Naive thymus-derived CD8-positive, alpha-beta T cell (primary cell): ENCODE measurements at places on chromosomes 11 and 22. TPM values are rescaled to one million over a fixed set of nuclear protein-coding genes. Genes with fewer than 3 reads are reported as not detected.
A peak's percentile ranks its signal among the peaks of the same experiment; 100 is the strongest.

GRCh38 chr11:57001674-57002401 is 13.1 kb downstream of the OR5AK2 start:
- no peak overlapping the region for H3K4me3 ChIP-seq
- H3K36me3 ChIP-seq = no peaks in the 10 kb centered on the region
- DNase-seq = no peak
- peaks cover 14% of the 10 kb centered on the region for H3K27me3 ChIP-seq
- H3K4me1 ChIP-seq = no peaks in the 10 kb centered on the region
- H3K27ac ChIP-seq = no peak overlapping the region

GRCh38 chr22:50218153-50218995 is 17.6 kb downstream of the SELENOO start:
- DNase-seq = no peak
- H3K4me1 ChIP-seq = peaks cover 8% of the 10 kb centered on the region
- no peak overlapping the region for H3K4me3 ChIP-seq
- no peaks in the 10 kb centered on the region for H3K27me3 ChIP-seq
- no peak overlapping the region for H3K27ac ChIP-seq

DNA sequence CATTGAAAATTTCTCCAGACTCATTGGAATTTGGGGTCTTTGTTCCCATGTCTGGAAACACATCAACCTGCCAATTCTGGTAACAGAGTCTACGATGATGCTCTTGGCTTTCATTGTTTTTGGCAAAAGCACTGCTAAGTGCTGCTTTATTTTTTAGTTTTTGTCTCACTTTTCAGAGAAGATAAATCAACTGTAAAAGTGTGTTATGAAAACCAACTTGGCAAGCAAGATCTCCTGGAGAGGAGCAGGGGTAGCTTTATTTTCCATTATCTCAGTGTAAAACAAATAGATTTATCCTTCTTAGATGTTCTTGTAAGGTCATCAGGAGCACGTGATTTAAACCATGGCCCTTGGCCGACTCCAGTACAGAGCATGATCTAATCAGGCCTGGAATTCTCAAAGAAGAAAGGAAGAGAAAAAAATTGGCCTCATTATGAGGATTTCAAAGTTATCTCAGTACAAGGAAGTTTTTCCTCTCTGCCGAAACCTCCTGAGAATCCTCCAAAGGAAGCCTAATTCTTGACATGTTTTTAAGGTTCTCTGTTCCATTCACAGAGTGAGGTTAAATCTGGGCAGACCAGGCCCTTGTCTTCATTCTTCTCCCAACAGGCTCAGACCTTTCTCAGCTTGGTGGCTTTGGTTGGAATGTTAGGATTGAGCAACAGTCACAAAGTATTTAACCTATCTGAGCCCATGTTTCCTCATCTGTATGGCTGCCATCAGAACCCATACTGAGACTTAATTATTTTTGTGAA is 16.4 kb upstream of the PAMR1 start:
- H3K4me1 ChIP-seq = no peaks in the 10 kb centered on the region
- DNase-seq = no peak
- H3K4me3 ChIP-seq = no peak overlapping the region

DNA sequence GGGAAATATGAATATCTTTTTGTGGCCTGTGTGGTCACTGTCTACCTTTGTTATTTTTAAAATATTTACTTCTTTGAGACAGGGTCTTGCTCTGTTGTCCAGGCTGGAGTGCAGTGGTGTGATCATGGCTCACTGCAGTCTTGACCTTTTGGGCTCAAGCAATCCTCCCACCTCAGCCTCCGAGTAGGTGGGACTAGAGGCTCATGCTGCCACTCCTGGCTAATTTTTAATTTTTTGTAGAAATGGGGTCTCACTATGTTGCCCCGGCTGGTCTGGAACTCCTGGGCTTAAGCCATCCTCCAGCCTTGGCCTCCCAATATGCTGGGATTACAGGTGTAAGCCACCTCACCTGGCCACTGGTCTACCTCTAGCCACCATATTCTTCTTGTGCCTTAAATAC is 3.5 kb upstream of the EIF3D start:
- no peaks in the 10 kb centered on the region for H3K27me3 ChIP-seq
- no peak overlapping the region for H3K27ac ChIP-seq
- H3K4me1 ChIP-seq = peaks cover 2% of the 10 kb centered on the region
- no peak overlapping the region for H3K4me3 ChIP-seq
- H3K36me3 ChIP-seq = no peaks in the 10 kb centered on the region
- no peak for DNase-seq

GRCh38 chr11:66885469-66885868 is 28.6 kb downstream of the LRFN4 start:
- peaks cover 17% of the 10 kb centered on the region for H3K4me1 ChIP-seq
- H3K4me3 ChIP-seq = no peak overlapping the region
- no peaks in the 10 kb centered on the region for H3K36me3 ChIP-seq
- no peak overlapping the region for H3K27ac ChIP-seq

DNA sequence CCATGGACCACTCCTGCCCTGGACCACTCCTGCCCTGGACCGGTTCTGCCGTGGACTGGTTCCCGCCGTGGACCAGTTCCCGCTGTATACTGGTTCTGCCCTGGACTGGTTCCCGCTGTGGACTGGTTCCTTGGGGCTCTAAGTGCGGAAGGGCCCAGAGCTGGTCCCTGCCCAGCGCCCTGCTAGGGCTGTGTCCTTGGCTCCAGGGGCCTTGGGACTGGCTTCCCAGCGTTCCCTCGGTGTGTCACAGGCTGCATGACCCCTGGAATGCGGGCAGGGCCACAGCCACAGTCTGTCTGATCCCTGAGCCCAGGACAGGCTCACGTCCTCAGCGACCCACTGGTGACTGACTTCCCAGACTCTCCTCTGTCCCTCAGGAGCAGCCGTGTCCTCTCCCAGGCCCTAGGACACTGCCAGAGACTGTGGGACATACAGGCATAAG is 412.2 kb downstream of the TBC1D22A start:
- H3K4me3 ChIP-seq = no peak overlapping the region
- H3K4me1 ChIP-seq = peaks cover 1% of the 10 kb centered on the region
- DNase-seq = no peak
- peaks cover 13% of the 10 kb centered on the region for H3K36me3 ChIP-seq

GRCh38 chr11:131561501-131561900 is 191.1 kb downstream of the NTM start:
- DNase-seq = no peak
- no peaks in the 10 kb centered on the region for H3K27me3 ChIP-seq
- no peak overlapping the region for H3K27ac ChIP-seq

DNA sequence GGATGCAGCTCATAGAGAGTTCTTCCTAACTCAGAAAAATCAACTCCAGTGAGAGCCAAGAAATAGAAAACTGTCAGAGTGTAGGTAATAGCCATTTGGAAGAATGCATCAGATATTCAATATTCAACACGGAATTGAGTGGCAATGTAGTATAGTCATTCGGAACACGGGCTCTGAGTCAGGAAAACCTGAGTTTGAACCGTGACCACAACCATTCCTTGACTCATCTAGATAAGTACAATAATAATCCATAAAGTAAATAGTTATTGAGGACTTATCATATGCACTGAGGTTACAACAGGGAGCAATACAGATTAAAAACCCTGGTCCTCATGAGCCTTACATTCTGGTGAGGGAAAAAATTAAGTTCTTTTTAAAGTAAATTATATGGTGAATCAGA is 62.6 kb upstream of the PHF21A start:
- no peak overlapping the region for H3K4me3 ChIP-seq
- H3K4me1 ChIP-seq = no peaks in the 10 kb centered on the region
- H3K36me3 ChIP-seq = no peaks in the 10 kb centered on the region
- H3K27me3 ChIP-seq = peaks cover 13% of the 10 kb centered on the region
- H3K27ac ChIP-seq = no peak overlapping the region
- DNase-seq = no peak

GRCh38 chr11:17861036-17861755 is 126.6 kb downstream of the KCNC1 start:
- no peak overlapping the region for H3K4me3 ChIP-seq
- H3K27ac ChIP-seq = no peak overlapping the region
- H3K36me3 ChIP-seq = peaks cover 45% of the 10 kb centered on the region

GRCh38 chr22:27668828-27669797 is 132.4 kb downstream of the MN1 start:
- H3K27me3 ChIP-seq = peaks cover 63% of the 10 kb centered on the region
- no peak overlapping the region for H3K4me3 ChIP-seq
- peaks cover 3% of the 10 kb centered on the region for H3K4me1 ChIP-seq
- H3K36me3 ChIP-seq = peaks cover 4% of the 10 kb centered on the region
- no peak overlapping the region for H3K27ac ChIP-seq

- no peak for DNase-seq
- no peaks in the 10 kb centered on the region for H3K4me1 ChIP-seq
- H3K27ac ChIP-seq = no peak overlapping the region
- H3K27me3 ChIP-seq = no peaks in the 10 kb centered on the region
These were observed 566.9 kb upstream of the ANO5 start for GRCh38 chr11:21625982-21626381.

DNA sequence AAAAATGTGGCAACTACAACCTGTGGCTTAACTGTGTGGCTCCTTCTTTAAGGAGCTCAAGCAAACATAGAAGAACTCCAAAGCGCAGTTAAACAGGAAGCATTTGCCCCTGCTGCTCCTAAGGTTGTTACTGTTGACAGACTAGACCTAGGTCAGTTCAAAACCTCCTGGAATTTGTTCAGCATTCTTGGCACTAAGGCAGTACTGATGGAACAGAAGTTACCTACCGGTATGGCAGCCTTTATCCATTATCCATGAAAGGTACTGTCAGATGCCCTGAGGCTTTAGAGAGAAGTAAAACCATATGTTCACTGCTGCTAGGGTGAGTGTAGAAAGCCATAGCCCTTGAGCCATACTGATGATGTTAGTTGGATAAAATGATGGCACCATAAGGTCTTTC is 916.5 kb upstream of the FAT3 start:
- H3K27ac ChIP-seq = no peak overlapping the region
- H3K4me1 ChIP-seq = no peaks in the 10 kb centered on the region
- H3K36me3 ChIP-seq = no peaks in the 10 kb centered on the region
- no peak overlapping the region for H3K4me3 ChIP-seq
- no peaks in the 10 kb centered on the region for H3K27me3 ChIP-seq

DNA sequence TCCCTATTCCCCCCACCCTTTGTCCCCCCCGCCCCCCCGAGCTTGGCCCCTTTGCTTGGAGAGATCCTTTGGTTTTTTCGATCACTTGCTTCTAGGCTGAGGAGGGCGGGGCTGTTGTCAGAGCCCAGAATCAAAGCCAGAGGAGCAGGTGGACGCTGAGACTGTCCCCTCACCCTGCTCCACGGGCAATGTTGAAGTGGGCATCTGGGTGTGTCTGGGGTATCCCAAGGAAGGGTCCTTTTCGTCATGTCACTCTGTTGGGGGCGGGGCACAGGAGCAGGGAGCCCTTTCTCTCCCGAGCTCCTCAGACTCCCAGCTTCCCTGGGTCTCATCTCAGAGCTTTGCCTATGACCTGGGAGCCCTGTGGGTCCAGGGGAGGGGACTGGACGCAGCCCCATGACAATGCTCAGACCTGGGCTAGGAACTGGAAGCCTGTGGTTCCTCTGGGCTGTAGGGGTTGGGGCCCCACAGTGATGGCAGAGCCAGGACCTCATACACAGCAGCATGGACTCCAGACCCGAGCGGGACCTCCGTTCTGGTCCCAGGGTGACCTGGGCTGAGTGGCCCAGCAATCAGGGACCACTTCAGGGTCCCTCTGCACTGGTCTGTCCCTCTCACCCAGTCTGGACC is 2.9 kb upstream of the APOBEC3A start:
- no peak for DNase-seq
- peaks cover 2% of the 10 kb centered on the region for H3K4me1 ChIP-seq
- H3K4me3 ChIP-seq = no peak overlapping the region
- H3K27ac ChIP-seq = no peak overlapping the region

DNA sequence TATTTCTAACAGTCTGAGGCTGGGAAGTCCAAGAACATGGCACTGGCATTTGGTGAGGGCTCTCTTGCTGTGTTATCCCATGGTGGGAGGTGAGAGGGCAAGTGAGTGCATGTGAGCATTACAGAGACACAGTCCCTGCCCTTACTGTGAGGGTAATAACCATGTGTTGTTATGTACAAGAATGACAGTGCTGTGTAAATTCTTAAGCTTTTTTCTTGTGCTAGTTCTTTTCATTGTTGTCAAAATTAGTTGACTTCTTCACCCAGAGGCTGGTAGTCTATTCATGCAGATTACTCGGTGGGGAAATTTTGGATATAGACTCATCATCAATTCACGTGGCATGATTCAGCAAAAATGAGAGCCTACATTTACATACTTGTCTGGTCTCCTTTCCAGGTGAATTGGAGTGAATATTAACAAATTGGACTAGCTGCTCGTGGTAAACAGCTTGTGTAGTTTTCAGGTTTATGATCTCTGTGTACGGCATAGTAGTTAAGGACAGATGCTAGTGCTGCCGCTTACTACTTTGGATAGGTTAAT is 49.3 kb downstream of the ATXN10 start:
- H3K4me1 ChIP-seq = peaks cover 50% of the 10 kb centered on the region
- peaks cover 71% of the 10 kb centered on the region for H3K36me3 ChIP-seq
- H3K27ac ChIP-seq = no peak overlapping the region
- DNase-seq = no peak

- H3K4me3 ChIP-seq = peak overlapping the region; percentile 64
- no peak overlapping the region for H3K27ac ChIP-seq
- DNase-seq = peak; percentile 60
- peaks cover 7% of the 10 kb centered on the region for H3K4me1 ChIP-seq
These were observed 5.8 kb downstream of the TSPAN4 start for GRCh38 chr11:848380-848931.

The H19 gene
- not detected for total RNA-seq

The XBP1 gene
- 56.0 TPM for total RNA-seq

The GAS2 gene
- total RNA-seq = 5.7 TPM

The OR52A1 gene
- not detected for total RNA-seq

The C22orf42 gene
- not detected for total RNA-seq

The RAG2 gene
- not detected for total RNA-seq
